ENCODE measurements at places on chromosomes 3 and 15.

DNA sequence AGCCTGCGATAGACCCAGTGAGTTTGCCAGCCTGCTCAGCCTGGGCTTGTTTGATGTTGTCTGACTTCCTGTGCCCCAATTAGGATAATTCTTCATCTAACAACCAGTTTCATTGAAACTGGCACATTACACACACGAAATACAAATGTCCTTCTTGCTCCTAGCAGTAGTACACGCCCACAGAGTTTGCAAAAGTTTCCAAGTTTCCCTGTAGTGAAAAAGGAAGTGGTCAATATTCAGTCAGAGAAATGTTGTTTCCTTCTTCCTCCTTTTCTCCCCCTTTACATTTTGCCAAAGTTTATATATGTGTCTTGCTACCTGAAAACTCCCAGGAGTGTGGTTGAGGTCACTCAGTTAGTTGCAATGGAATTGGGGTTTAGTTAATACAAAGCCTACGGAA lies 58.4 kb upstream of the LRTM1 start:
- no peak for DNase-seq

GRCh38 chr3:88298189-88298588 lies 148.4 kb downstream of the C3orf38 start:
- DNase-seq, result no peak

- DNase-seq, result no peak
Observed at GRCh38 chr15:94168250-94168649, 63.1 kb upstream of the MCTP2 start.

GRCh38 chr3:15207836-15208504 lies 1.9 kb downstream of the CAPN7 start:
- DNase-seq, result no peak

GRCh38 chr15:50675535-50676144 lies 11.0 kb downstream of the TRPM7 start:
- no peak for DNase-seq

DNA sequence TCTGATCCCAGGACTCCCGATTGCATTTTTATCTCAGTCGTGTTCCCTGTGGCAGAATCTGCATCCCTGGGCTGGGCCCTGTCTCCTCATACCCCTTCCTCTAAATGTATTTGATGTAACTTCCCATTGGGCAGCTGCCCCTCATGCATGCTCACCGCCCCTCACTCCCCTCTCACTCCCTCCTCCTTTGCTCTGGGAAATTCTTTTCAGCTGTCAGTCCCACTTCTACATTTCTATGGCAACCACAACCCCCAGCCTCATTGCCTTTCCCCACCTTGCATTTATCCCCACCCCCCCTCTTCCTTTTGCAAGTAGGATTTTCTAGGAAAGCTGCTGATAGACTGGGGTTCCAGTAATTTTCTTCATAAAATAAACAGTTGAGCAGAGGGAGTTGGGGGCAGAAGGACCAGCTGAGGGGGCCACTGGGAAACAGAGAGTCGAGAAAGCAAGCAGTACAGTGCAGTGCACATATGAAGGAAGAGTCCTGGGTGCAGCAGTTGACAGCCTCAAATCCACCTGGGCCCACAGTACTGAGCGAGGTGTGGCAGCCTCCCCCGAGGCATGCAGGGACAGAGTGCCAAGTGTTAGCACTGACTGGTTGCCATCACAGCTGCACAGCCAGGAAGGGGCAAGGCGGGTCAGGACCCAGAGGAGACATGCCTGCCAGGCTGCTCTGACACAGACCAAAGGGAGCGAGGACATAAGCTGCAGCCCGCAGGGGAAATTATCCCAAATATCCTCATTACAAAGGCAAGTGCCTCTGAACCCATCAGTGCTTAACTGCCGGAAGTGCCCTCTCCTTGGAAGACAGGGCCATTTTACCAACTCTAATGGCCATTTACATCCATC lies 476.3 kb downstream of the EPHB1 start:
- no peak for DNase-seq

DNA sequence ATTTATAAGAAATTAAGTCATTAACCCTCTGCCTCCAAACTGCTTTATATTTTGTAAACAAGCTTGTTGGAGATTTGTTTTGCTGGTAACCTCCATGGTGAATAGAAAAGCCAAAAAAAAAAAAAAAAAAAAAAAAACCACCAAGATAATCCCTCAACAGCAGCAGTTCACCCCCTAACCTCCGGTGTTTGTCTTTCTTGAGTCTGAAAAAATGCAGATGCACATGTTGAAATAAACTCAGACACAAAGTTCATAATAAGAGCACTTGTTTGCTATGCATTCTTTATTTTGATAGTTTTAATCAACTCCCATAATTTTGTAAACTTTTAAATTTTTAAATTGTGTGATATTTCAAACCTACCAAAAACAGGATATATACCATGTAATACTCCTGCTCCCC lies 1.8 kb upstream of the PLCH1 start:
- no peak for DNase-seq

DNA sequence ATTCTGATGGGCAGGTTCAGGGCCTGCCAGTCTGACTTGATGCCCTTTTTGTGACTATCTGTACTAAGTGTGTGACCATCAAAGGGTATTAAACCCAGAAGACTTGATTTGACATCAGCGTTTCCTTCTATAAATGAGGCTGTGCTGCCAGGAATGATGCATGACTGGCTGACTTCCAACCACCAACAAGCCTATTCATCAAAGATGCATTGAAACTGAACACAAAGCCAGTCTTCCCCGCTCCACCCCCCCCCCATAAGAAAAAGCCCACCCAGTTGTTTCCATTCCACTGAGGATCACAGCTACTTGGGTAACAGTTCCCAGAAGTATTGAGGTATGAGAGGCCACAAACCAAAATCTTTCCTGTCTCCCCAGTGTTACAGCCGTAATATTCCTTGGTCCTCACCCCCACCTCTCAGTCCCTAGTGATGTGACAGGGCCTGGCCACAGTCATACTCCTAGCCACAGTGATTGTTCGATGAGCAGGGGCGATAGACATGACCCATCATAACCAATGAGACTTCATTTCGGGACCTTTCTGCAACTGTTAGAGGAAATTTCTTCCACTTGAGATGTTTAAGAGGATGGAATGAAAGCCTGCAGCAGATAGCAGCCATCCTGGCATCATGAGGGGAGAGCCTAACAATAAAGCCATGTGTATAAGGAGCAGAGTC lies 22.6 kb downstream of the SH3BP5 start:
- DNase-seq, result no peak

DNA sequence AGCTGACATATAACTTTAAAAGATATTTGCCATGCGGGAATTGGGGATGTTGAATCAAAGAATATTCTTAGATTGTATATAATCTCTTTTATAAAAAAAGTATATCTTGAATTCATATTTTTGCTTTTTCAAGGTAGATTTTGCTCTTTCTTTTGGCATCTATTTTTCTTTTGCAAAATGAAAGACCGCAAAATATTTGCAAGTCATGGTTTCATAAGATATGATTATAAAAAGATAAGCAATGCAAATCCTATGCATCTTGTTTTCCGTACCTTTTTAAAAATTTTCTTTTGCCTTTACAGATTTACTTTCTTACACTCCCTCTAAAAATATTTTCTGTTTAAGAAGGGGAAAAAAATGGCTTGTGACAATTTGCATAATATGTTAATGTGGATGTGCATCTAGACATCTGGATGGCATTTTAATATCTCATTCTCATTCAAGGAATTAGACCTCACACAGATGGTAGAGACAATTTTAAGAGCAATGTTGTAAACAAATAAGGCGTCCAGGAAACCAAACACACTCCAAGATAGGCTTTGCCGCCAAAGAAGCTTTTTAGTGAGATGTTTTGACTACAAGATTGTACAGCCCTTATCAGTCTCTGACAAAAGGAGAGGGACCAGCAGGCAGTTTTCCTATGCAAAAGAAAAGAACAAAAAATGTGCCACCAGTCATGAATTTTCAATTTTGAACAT lies 371.1 kb downstream of the CHL1 start:
- DNase-seq, result no peak

DNA sequence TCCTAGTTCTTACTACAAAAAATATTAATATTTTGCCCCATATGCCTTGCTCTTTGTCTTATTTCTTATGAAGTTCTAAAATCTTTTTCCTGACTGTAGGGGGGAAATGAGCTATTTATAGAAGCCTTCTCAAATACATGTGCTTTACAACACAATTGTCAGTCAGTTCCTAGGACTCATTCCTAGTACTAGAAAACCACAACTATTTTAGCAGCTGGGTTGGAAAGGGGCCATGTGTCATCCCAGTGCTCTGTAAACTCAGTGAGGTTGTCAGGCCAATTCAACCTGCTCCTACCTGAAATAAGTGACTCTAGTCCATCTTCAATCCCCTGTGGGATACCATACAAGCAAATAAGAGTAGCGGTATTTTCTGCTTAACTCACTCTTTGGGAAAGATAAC lies 153.8 kb downstream of the ULK4 start:
- DNase-seq, result no peak

- no peak for DNase-seq
Observed at GRCh38 chr3:38003371-38003816, 12.8 kb downstream of the VILL start.

DNA sequence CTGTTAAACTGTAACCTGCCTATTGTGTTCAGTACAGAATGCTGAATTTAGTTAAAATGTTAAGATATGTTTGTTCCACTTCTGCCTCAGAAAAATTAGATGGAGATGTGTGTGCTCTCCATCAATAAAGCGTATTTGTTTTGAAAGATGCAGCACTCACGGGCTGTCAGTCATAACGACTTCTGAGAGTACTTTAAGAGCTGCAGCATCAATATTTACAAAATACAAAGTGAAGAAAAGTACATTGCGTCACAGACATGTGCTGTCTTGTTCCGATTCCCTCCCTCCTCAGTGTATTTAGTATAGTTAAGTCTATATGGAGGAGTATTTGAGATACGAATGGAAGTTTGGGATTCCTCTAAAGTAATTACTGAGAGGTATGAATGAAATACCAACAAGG lies 166.6 kb downstream of the BBX start:
- DNase-seq, result no peak

- DNase-seq, result no peak
Observed at GRCh38 chr3:168558728-168559411, 463.1 kb upstream of the GOLIM4 start.

DNA sequence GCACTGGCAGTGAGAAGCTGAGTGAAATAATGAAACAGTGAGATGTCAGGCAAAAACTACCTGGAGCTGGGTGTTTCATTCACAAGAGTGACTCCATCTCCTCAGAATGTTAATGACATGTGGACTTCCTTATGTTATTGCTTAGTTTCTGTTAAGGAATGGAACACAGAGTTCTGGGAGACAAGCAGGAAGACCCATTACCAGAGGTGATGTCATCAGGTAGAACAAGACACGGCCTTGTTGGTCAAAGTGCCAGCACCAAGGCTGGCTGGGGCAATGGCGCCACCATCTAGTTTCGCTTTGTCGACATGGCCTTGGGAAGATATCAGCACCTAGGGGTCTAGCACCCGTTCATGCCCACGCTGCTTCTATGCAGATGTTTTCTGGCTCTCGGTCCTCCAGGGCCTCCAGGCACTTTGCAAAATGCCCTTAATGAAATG lies 252.2 kb downstream of the FAM43A start:
- no peak for DNase-seq

DNA sequence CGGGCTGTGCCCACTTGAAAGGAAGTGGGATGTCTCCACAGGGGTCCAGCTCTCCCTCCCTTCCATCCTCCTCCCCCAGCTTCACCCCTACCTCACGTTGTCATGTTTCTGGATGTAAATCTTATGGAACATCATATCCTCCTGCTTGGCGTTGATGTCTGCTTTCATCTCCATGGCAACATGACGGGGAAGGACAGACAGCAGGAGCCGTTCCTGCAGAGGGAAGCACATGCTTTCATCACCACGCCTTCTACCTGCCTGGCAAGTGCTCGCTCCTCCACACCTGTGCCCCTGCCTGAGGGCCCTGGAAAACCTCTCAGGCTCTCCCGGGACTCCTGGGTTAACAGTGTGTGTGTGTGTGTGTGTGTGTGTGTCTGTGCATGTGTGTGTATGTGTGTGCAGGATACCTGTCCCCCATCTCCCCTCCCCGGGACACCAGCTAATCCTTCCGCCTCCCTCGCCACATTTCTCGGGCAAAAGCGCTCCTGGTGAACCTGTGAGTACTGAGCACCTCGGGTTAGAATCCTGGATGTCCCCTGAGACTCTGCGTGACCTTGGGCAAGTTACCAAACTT lies 101.1 kb downstream of the ADCY5 start:
- no peak for DNase-seq

All from cortex of kidney (tissue), 1 donor.